ENCODE measurements at places on chromosomes 16 and 17. TPM values are rescaled to one million over a fixed set of nuclear protein-coding genes. Genes with fewer than 3 reads are reported as not detected.

DNA sequence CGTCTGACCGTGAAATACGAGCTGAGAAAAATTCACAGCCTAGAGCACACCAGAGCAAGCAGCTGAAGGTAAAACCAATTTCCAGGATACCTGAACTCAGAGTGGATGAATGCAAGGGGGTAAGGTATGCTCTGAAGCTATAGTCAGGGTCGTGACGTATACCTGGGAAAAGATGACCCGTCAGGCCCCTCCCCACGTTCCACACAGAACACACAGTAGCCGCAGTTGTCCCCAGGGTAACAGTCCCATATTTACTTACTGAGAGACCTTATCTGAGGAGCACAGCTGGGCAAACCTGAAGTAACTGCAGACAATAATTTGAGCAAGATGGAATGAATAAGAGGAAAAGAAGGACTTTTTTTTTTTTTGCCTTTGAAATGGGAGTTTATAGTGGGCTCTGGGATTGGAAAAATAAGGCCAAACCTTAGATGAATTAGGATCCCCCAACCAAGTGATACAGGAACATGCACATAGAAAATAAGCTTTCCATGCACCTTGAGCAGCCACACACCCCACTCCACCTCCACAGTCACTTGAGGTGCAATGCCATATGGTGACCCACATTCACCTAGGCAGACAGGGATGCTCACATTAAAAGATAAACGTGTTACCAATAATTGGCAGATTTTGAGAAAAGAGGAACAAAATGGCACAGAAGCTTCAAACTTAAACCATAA lies 38.0 kb downstream of the ABCA6 start:
- no peak for DNase-seq

GRCh38 chr16:81620796-81621195 lies 158.3 kb upstream of the PLCG2 start:
- no peak for DNase-seq

GRCh38 chr17:1484060-1484535 lies 8.4 kb downstream of the MYO1C start:
- peak; percentile 51 for DNase-seq

HSPB9 gene
- total RNA-seq, result 0.24 TPM

GRCh38 chr16:75070012-75070841 lies 46.4 kb downstream of the LDHD start:
- DNase-seq, result peak; percentile 36

DNA sequence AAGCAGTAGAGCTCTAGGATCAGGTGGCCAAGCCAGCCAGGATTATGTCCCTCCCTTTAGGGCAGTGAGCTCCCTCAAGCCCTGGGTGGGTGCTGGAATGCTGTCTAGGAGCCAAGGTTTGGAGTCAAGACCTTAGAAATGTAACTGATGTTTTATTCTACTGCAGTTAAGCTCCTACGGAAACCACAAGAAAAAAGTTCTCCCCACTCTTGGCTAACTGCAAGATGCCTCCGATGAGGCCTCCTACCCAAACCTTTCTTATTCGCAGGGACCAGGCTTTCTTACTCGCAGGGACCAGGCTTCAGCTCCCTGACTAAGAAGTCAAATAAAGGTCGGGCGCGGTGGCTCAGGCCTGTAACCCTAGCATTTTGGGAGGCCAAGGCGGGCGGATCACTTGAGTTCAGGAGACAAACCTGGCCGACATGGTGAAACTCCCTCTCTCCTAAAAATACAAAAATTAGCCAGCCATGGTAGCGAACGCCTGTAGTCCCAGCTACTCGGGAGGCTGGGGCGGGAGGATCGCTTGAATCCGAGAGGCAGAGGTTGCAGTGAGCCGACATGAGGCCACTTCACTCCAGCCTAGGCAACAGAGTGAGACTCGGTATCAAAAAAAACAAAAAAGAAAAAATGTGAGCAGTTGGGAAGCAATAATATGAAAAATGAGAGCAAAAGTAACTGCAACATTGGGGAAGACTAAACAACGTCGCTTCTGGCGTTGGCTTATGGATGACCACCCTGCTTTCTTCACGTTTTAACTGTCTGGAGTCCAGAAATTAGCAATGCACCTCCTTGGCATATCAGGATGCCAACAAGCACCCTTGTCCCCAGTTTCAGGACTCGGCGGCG lies 31.7 kb upstream of the ARL4D start:
- no peak for DNase-seq

- no peak for DNase-seq
These were observed 9.2 kb downstream of the CA5A start for GRCh38 chr16:87927195-87927562.

DNA sequence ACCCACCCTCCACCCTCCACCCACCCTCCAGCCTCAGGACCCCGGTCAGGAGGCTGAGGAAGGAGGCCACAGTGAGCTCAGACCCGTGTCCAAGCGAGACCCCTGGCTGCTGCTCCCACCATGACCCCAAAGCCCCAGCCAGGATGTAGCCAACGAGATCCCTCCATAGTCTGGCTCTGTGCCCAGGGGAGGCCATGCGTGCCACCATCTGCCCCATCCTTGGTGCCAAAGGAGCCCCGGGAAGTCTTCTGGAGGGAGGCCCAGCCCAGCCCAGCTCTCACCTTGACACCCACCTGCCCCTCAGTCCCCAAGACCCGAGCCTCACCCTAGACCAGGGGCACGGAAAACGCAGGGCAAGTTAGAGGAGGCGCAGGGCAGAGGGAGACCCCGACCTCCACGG lies 34.2 kb downstream of the PIEZO1 start:
- no peak for DNase-seq
